Activated CD4-positive, CD25-positive, alpha-beta regulatory T cell treated with anti-CD3 and anti-CD28 coated beads, Interleukin-2, amount 50 U/mL, for 16 hours (primary cell): ENCODE measurements at places on chromosomes 5 and 9.

DNA sequence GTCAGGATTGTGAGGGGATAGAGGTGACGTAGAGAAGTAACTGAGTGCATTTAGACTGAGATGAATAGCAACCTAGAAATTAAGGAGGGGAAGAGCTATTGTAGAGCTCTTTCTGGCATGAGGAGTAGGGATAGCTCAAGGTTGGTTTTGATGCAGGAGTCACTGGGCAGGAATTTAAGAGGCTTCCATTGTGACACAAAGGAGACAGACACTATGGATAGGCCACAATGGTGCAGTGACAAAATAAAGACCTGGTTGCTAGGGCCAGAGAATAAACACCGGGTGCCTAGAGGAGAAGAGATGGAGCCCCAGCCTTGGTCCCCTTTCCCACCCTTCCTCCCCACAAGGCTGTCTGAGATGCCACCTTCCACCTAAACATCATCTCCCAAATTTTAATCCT, at the start of gene SPZ1:
TSS of gene SPZ1 (plus strand) at position 301 of the 400 bp plus-strand sequence. CDS start 214 bp downstream, outside the sequence.
- no peak for DNase-seq

DNA sequence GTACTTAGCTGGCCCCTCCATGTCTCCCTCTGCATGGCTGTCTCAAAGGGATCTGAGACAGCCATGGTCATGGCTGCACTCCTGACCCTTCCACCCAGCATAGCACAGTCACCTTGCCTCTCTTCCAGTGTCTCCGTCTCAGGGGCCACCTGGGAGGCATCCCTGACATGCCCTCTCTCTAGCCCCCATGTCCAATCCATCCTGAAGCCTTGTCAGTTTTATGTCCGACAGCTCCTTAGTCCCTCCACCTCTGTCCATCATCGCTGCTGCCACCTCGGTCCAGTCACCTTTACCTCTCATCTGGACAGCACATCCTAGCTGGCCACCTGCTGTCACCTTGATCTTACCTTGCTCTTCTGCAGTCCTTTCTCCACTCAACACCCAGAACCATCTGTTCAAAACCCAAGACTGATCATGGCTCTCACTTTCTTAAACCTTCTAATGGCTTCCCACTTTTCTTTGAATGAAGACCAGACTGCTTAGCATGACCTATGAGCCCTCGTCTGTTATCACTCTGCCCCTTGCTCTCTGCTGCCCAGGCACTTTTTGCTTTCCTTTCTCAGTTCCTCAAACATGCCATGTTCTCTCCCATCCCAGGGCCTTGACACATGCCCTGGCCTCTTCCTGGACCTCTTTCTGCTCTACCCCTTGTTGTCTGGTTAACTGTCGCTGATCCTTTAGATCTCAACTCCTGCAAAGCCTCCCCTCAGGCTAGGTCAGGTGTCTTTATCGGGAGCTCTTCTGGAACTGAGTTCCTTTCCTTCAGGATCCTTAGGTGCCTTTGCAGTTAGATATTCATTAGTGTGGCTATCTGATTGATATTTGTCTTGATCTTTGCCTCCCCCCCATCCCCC, 181.8 kb upstream of the PITX1 start:
- DNase-seq, result no peak

DNA sequence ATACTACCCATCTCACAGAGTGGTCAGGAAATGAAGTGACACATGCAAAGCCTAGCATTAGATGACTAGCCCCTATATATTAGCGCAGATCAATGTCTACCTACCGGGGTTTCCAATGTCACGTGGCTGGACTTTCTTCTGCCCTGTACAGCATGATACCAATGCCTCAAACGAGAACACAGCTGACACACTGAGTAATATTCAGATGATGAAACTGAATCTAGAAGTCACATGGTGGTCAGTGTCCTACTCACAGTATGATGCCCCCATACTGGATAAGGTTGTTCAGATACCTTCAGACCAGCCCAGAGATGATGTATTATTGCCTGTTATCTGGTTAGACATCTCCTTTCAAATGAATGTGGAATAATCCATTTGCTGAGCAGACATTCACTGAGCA, 71.1 kb upstream of the FRRS1L start:
- DNase-seq, result no peak

DNA sequence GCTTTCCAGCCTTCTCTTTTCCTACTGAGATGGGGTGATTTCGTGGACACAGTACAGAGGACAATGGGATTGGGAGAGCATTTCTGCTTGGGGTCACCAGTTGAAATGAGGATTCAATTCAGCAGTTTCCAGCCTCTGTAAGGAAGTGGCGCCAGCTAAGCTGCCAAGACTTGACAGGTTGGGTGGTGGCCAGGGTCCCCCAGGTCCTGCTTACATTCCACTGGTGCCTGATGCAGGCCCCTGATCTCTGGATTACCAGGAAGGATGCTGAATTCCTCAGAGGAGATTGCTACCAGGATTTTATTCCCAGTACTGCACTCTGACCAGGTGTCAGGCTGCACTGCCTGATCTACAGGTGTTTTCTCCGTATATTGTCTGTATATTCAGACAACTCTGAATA, 119.7 kb downstream of the PSD2 start:
- no peak for DNase-seq

DNA sequence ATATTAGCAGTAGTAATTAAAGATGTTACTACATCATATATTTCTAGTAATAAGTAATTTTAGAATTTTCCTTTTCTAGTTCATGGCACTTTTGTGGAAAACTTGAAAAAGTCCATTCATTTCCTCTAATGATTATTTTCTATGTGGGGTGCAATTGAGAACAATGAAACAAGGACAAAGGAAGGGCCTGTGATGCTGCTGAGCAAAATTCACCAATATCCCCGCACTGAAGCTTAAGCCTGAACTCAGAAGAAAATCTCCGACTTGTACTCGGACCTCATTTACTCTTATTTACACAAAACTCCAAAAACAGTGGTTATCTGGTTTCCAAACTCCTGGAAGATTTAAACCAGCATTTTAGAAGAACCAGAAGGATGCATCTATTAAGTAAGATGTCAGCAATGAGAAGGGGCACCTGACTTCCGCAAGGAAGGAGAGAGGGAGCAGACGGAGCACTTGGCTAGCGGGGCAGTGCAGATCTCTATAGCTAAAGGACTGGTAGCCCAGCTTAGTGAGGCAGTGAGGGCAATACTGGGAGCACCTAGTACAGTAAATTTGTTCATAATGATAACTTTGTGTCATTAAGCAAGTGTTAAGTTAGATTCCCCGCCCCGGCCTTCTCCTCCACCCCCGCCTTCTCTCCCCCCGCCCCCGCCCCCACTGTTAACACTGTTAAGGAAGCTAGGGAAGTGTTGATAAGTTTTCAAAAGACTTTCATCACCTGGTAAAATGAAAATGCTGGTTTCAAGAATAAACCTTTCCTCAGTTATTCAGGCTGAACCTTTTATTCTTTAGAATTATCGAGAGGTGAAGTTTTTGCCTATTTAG, 123.3 kb downstream of the ZSWIM6 start:
- no peak for DNase-seq

- DNase-seq, result no peak
Observed at GRCh38 chr9:592225-592624, 249.3 kb upstream of the DMRT1 start.

DNA sequence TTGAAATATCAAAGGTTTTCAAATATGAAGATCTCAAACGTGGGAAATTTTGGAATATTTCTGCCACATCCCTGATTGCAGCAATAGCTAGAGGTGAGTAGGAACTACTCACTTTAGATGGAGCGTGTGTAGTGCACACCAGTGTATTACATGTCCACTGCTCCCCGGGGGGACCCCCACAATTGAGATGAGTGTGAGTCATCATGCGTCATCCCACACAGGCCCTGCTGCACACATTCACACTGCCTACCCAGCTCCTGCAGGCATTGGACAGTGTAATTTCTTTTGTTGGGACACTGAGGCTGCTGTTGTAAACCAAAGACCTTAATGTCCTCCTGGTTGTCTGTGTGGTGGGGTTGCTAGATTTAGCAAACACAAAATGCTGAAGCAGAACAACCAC, 280.0 kb downstream of the GAS1 start:
- DNase-seq, result no peak

DNA sequence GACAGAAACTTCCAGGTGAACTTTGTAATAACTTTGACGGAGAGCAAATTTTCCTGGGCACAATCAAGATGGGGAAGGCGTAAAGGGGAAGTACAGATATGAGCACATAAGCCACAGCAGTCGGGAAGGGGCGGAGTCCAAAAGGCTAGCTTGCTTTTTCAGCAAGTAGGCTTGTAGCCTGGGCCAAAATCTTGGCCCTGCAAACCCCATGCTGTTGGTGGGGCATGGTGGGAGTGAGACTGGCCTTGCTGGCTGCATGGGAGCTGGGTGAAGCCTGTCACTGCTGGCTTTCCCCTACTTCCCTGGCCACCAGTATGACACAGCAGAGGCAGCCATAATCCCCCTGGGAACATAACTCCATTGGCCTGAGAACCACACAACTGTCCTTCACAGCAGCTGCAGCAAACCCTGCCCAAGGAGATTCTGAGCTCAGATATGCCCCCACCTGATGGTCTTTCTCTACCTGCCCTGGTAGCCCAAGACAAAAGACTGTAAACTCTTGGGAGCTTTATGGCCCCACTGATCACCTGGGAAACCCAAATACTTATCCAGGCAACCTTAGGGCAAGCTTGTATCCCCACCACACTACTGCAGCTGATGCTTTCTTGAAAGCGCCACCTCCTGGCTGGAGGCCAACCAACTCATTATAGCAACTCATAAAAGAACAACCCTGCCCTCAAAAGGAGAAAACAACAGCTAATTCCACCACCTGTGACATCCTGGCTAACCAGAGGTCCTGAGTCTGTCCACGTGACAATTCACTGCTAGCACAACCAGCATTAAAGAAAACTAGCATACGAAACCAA, 24.0 kb downstream of the DCTN4 start:
- no peak for DNase-seq

DNA sequence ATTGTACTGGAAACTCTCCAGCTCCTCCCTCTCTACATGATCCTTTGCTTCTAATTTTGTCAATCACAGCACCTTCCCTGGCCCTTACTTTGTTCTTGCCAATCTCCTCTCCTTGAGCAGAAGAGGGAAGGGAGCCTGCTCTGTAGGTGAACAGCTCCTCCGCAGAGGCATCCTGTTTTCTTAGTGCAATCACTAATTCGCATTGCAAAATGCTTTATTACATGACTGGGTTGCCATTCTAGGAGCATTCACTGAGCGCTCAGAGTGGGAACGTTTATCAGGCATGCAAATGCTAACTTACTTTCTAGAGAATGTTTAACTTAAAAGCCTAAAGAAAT, 416 bp upstream of the SNX18 start:
- DNase-seq, result no peak

DNA sequence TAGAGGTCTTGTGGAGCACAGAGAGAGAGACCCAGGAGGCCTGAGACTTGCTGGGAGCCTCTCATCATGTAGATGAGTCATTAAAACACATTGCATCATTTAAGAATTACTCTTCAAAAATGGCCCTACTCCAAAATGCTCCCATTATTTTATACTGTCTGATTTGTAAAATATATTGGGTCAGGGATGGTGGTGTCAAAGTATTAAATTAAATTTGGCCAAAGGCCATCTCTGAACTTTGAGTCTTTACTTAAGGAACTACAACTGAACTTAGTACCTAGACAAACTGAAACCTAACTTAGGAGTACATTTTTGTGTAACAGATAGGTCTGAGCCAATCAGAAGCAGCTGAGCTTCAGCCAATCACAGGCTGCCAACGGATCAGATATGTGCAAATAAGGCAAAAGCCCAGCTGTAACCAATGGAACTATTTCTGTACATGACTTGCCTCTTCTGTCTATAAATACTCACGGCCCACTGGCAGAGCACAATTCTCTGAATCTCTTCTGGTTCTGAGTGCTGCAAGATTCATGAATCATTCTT, 657.2 kb downstream of the TLE1 start:
- DNase-seq, result no peak

DNA sequence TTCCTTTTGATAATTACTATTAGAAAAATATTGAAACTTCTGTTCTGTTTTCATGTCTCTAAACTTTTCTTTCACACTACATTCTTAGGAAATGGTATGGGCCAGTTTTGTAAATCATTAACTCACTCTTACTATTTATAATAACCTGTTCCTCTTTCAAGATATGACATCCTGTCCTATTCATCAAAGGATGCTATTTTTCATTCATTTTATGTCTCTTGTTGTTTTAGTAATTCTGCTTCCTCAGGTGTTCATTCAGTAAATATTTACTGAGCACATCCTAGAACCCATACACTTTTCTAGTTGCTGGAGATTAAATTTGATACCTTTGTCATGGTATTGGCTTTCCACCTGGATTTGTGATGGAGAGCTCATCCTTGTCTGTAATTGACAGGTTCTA, 58.0 kb downstream of the GDA start:
- no peak for DNase-seq

- DNase-seq, result no peak
Observed at GRCh38 chr5:144566747-144567420, 396.2 kb downstream of the KCTD16 start.

GRCh38 chr5:142311725-142312124, 13.1 kb downstream of the SPRY4 start:
- DNase-seq, result no peak

- no peak for DNase-seq
Observed at GRCh38 chr5:77725616-77726015, 50.5 kb downstream of the TBCA start.

DNA sequence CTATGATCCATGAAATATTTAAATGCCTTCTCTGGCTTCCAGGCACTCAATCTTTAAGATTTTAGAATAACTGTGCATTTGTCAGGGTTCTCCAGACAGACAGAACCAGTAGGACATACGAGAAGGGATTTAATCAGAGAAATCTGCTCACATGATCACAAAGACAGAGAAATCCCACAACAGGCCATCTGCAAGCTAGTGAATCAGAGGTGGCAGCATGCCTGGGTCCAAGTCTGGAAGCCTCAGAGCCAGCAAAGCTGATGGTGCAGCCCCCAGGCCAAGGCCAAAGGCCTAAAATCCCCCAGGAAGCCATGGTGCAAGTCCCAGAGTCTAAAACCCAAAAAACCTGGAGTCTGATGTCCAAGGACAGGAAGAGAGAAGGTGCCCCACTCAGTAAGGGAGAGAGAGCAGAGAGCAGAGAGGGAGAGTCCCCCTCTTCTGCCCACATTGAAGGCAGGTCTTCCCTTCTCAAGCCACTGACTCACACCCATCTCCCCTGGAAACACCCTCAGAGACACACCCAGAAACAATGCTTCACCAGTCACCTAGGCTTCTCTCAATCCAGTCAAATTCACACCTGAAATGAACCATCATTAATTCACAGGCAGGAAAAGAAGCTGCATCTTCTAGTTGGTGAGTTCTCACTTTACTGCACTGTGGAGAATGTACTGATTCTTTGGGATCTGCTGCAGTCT, 48.7 kb downstream of the CAMSAP1 start:
- no peak for DNase-seq

DNA sequence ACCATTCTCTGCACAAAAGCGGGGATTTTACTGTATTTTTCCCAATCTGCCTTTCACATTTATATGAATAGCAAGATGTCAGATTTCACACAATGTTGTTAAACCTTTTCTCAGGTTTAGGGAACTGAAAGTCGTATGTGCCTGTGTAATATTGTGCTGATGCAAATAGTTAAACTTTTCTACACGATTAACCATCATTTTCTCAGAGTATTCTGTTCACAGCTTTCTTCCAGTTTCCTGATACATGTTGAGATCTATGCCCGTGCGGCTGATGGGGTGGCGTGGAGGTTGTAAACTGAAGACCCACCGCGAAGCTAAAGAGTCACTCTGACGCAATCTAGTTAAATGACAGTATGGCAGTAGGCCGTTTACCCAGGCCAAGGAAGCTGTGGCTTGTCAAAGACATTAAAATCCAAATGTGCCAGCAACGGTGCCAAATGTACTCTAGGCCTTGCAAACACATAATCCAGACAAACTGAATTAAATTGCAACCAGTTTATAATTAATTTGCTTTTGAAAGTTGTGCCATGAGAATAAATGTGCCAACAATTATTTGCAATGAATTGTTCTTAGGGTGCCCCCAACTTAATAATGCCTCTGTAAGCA, 145.7 kb downstream of the EBF1 start:
- no peak for DNase-seq
